Pancreas (tissue), 10 donors: ENCODE measurements at places on chromosomes 11 and 22. TPM values are rescaled to one million over a fixed set of nuclear protein-coding genes. Genes with fewer than 3 reads are reported as not detected.

DNA sequence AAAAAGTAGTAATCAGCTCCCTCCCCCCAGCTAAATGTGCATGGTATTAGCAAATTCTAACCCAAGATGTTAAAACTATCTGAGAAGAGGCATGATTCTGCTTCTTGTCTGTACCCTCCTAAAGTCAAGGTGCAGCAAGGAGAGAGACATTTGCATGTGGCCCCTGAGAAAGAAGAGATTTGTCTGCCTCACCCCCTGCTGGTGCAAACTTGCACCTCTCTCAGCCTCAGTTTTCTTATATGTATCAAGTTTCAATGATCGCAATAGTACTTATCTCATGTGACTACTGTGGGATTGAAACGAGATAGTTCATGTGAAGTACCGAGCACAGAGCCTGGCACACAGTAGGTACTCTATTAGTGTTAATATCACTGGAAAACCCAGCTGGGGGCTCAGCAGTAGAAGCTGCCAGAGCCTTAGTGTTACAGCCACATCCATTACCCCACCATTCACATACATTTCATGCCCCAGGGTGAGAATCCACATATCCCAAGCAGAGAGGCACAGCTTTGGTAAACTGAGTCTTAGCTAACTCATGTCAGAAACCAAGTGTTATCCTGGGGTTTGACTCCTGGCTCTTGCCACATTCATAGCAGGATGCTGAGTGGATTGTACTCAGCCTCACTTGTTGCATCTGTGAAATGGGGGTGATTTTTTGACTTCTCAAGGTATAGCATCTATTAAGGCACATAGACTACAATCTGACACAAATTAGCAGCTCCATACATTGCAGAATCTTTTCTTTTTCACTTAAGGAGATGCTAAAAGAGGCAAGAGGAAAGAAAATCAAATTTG lies 24.9 kb downstream of the CD44 start:
- DNase-seq: no peak

DNA sequence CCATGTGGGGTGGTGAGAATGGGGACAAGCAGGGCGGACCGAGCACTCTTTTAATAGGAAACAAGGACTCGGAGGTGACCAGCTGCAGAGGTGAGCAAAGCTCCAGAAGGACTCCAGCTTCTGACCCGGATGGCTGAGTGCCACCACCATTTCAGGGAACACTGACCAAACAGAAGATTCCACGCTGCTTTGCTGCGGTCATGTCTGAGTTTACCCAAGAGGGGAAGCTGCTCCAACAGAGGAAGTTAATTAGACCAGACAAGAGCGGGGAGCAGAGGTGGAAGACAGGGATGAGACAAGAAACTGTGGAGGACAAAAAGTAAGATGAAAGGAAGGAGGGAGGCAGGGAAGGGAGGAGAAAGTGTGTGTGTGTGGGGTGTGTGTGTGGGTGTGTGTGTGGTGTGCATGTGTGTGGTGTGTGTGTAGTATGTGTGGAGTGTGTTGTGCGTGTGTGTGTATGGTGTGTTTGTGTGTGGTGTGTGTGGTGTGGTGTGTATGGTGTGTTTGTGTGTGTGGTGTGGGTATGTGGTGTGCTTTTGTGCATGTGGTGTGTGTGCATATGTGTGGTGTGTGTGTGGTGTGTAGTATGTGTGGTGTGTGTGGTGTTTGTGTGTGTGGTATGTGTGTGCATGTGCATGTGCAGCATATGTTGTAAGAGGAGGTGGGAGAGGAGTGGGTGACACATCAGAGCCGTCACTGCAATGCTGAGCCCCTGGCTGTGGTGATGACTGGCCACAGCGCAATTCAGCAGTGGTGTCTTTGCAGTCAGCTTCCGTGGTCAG lies 82.2 kb upstream of the AKIP1 start:
- no peak for DNase-seq

DNA sequence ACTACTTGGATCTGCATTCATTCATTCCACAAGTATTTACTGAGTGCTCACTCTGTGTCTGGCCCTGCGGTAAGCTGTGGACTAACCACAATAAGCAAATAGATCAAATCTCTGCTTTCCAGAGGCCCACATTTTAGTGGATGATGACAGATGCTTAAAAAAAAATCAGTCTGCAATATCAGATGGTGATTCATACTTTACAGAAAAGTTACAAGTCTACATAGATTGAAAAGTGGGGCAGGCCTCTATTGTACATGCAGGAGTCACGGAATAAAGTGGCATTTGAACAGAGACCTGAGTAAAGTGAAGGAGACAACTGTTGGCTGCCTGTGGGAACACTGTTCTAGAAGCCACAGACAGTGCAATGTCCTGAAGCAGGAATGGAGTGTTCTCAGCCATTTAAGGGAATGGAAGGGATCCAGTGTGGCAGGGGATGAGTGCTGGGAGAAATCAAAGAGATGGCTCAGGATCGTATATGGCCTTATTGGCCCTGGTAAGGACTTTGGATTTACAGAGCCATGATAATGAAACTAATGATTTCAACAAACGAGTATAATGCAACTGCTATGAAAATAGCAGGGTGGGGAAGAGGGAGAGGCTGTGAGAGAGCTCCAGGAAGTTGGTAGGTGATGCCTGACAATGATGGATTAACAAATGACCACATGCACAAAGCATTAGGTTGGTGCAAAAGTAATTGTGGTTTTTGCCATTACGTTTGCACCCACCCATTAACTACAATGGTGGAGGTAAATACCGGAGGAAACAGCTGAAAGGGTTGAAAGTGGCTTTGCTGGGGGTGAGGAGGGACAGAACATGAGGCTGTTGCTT lies 31.1 kb downstream of the TMEM45B start:
- no peak for DNase-seq

DNA sequence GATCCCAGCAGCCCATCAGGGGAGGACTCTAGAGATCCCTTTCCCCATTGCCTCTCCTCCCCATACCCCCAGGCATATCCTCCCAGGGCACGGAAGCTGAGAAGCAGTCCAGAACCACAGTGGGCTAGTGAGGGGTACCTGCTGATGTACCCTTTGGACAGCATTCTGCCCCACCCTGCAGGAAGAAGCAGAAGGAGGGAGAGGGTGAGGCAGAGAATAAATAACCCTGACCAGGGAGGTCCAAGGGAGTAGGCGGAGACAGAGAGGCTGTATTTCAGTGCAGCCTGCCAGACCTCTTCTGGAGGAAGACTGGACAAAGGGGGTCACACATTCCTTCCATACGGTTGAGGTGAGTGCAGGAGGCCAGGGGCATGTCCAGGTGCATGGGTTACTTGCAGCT lies at the start of gene OR51E1:
OR51E1 (plus strand) TSS at position 301 of the 400 bp plus-strand sequence. CDS start 8,545 bp downstream, outside the sequence.
- DNase-seq: no peak

GRCh38 chr11:1291295-1292017 lies 18.0 kb downstream of the TOLLIP start:
- DNase-seq: peak; percentile 50

Gene OR52N5
- not detected for total RNA-seq
